Hematopoietic multipotent progenitor cell (in vitro differentiated cells): ENCODE measurements at places on chromosomes 1 and 21.

DNA sequence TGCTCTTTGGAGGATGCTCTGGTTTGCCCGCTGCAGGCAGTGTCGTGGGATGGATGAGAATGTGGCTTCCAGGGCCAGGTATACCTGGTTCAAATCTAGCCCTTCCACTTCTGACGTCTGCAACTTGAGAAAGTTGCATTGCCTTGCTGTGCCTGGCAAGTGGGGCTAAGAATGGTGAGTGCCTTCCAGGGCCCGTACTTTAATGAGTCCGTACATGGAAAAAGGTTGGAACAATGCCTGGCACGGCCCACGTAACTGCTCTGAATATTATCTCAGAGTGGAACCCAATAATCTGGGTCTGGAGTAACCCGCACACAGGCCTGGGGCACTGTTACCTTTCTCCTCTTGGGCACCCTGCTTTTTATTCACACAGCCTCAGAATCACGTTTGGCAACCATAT, 146.7 kb upstream of the EDN2 start:
- no peak for DNase-seq

- no peak for DNase-seq
These were observed 571.6 kb downstream of the AJAP1 start for GRCh38 chr1:5225707-5226704.

DNA sequence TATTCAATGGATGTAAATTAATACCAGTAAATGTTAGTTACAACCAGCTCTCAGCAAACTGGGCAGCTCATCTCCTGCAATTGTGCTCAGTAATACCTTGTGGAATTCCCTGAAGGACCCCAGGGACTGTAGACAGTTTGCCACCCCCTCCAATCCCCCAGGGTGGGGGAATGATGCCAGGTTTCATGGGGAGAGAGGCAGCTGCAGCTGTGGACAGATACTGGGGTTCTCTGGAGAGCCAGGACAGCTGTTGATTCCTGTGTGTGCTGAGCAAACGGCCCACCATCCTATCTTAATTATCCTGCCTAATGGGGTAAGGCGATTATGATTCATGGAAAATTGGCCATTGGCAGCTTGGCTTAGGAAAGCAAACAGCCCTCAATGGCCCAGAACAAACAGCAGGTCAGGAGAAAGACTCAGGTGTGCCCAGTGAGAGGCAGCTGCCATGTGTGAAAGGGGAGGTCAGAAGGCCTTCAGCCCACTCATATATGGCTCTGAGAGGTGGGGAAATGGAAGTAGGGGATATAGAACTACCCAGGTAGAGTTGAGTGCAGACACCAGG, 148.9 kb upstream of the CTTNBP2NL start:
- no peak for DNase-seq

- DNase-seq: no peak
These were observed 403.6 kb upstream of the PBX1 start for GRCh38 chr1:164155347-164155746.

DNA sequence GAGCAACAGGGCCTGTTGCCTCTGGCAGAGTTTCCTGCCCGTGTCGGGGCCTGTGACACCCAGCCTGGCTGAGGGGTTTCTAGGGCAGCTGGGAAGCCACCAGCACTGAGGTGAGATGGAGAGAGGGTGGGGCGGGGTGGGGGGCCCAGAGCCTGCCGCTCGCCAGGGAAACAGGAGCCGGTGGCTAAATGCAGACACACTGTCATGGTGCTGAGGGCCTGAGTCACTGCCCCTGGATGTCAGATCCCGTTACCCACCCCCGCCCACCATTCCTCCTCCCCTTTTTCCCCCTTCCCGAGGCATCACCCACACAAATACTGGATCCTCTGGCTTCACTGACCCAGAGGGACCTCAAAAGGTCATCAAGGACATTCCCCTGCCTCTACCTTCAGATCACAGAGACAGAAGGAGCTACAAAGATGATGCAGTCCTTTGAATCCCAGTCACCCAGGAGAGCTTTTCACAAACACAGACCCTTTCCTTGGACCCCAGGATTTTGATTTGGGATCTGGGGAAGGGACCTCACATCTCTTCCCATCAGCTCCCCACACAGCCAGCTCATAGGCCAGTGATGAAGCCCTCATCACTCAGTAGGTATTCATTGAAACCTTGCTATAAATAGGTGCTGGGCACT, 1.9 kb upstream of the HSPB7 start:
- no peak for DNase-seq

- no peak for DNase-seq
These were observed 115.7 kb upstream of the ATP1A1 start for GRCh38 chr1:116257341-116257767.

DNA sequence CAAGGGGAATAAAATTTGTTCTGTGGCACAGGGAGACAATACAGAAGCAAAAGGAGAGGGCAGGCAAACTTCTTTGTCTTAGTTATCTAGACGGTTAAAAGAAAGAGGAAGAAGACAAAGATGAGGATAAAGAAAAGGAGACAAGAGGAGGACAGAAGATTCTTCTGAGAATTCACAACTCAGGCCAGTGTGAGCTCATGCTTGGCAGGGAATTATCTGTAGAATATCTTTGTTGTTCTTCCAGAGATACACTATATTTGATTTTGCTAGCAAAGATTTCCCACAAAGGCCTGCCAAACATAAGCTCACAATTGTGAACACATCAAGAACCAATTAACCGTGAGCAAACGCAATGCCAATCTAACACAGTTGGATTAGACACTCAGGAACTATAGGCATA, 21.4 kb downstream of the SLC16A1 start:
- DNase-seq: no peak

GRCh38 chr1:93007941-93008577, 46.8 kb upstream of the DIPK1A start:
- DNase-seq: no peak

DNA sequence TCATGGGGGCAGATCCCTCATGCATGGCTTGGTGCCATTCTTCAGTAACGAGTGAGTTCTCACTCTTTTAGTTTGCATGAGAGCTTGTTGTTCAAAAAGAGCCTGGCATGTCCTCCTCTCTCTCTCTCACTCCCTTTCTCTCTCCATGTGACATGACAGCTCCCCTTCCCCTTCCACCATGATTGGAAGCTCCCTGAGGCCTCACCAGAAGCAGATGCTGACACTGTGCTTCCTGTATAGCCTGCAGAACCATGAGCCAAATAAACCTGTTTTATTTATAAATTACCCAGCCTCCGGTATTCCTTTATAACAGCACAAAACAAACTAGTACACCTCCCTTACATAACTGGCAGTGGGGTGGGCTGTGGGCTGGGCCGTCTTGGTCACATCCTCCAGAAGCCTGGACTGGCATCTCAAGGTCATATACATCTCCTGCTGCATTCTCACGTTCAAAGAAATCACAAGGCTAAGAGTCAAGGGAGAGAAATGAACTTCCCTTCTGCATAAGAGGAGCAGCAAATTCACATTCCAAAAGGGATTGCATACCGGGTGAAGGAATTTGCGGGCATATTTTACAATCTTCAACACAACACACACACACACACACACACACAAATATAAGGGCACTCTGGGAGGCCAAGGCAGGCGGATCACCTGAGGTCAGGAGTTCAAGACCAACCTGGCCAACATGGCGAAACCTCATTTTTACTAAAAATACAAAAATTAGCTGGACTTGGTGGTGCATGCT, 2.3 kb upstream of the CCSAP start:
- no peak for DNase-seq

DNA sequence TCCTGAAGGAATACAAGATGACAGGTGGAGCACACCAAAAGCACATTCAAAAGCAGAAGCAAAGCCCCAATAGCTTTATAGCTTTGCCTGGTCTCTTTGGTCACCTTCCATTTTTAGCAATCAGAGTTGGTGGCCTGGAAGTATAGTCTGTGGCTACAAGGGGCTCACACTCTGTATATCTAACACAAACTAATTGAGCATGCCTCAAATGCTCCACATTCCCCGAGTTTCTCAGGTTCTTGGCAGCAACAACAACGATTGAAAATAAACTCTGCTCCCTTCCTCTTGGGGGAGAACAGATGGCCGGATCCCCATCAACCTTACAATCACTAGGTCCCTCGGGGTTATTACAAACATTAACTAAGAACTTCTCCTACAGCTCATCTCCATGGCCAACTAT, 24.9 kb upstream of the TADA1 start:
- no peak for DNase-seq

DNA sequence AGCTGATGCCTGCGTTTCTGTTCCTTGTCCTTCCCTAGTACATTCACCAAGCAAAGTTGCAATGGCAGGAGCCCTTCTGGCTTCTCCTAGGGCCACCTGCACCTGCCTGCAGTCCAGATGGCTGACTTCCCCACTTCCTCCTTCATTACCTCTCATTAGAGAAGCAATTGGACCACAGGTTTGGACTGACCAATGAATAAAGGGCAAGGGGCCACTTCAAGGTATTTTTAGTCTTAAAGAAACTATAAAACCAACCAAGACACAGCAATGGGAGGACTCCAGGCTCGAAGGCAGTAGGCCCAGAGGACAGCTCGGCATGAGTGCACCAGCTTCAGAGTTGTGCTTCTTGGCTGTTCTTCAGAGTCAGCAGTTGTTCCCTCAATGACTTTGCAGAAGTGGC, 60.8 kb upstream of the ROR1 start:
- DNase-seq: no peak

DNA sequence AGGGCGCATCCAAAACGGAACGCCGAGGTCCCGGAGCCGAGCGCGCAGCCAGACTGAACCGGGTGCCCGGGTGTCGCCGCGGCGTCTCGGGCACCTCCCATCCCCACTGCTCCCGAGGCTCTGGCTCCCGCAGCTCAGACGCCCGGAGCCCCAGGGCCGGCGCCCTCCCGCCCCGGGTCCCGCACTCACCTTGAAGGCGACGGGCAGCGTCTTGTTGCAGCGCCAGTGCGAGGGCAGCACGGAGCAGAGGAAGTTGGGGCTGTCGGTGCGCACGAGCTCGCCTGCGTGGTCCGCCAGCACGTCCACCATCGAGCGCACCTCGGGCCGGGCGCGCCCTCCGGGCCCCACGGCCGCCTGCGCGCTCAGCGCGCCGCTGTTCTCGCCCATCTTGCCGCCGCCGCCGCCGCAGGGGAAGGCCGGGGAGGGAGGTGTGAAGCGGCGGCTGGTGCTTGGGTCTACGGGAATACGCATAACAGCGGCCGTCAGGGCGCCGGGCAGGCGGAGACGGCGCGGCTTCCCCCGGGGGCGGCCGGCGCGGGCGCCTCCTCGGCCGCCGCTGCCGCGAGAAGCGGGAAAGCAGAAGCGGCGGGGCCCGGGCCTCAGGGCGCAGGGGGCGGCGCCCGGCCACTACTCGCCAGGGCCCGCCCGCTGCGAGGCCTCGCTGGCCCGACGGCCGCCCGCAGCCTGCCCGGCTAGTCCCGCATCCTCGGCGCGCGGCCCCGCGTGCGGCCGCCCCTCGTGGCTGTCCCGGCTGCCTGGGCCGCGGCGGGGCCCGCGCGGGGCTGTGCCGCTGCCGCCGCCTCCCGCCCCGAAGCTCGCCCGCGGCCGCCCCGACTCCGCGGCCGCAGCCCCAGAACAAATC, 447 bp downstream of the RUNX3 start:
- DNase-seq: no peak

DNA sequence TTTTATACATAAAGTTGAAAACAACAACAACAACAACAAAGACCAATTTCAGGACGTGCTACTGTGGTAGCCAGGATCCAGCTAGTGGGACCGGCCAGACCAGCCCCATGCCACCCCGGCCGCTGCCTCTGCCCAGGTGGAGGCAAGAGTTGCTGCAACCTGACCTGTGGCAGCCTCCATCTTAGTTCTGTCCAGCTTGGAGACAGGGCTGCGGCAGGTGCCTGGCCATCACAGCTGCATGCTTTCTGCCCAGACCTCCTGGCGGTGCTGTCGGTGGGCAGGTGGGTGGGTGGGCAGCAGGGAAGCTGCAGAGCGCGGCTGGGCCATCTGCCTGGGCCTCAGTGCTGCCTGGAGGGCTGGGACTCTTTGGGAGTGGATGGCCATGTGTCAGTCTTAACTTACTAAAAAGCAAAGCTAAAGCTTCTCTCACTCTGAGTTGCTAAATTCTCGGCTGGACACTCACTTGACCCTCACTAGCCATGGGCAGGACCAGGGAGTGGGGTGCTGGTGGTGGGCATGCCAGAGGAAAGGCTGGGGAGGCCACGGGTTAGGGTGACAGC, 38.6 kb downstream of the KIAA1614 start:
- DNase-seq: no peak

DNA sequence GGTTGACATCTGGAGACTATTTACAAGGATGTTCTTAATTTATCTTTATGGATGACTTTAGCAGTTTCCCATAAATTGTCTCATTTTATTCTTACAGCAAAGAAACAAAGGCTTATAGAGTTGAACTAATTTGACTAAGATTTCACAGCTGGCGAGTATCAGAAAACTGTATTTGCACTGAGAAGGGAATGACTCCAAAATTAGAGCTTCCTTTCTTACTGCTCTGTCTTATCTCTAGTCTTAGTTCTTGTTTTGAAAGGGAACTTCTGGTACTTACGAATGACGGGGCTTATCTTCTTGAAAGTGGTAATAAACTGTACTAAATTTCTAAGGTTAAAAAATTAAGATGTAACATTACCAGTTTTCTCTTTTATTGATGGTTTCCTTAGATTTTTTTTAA, 13.6 kb downstream of the CNST start:
- DNase-seq: no peak

- DNase-seq: no peak
These were observed 71.2 kb downstream of the CHRM3 start for GRCh38 chr1:239457491-239458143.

- DNase-seq: no peak
These were observed 29.4 kb upstream of the GADD45A start for GRCh38 chr1:67655581-67655980.

DNA sequence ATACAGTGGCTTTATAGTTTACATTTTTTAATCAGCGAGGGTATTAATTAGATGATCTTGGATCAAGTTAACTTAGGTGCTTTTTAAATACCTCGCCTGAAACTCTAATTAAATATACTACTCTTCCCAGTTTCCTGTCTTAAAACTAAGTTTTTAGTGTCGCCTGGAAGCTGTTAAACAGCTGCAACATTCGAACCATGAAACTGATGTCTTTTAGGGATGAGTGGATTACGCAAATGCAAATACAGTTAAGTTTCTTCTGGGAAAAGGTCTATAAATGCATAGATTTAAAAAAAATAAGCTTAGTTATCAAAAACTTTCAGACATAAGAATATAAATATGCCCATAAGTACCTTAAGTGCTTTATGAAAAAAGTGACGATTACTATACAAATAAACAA, 228.3 kb downstream of the PTPRC start:
- DNase-seq: no peak

- DNase-seq: no peak
These were observed 61.7 kb downstream of the TSEN15 start for GRCh38 chr1:184113251-184113650.

- no peak for DNase-seq
These were observed 10.9 kb downstream of the H3-3A start for GRCh38 chr1:226073184-226073950.
